ENCODE measurements at places on chromosomes 7 and 10.

DNA sequence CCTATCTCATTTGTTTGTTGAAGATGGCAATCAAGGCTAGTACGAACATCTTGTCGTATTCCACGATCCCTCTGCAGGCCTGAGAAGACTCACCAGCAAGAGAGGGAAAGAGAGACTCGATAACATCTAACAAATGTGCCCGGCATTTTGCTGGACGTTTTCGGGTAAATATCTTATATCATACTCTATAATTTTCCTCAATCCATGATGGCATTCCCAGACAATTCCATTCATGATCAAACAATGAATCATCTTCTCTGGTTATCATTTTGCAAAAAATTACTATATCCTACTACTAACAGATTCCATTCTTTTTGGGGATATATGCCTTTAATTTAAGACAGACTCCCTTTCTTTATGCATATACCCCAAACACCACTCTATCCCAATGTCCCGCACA is 118.1 kb downstream of the TYW1B start:
- no peak for DNase-seq

DNA sequence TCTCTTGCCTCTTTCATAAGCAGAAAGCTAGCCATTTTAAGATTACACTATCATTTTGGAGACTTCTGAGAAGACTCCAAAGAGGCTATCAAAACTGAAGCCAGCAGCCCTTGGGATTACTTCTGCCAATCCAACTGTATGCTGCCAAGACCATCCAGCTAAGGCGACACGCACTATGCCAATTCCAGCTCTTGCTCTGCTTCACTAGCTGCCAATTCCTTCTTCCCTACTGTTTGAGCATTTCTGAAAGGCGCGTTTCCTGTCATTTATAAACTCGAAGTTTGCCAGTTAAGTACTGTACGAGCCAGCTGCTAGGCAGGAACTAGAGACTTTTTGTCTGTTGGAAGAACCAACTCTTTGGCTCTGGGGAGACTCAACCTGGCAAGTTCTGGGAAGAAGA is 36.5 kb downstream of the MALSU1 start:
- DNase-seq, result no peak

- no peak for DNase-seq
Measured at GRCh38 chr7:43072530-43072929, 39.9 kb upstream of the HECW1 start.

GRCh38 chr10:4073912-4074311 is 288.9 kb upstream of the KLF6 start:
- DNase-seq, result no peak

DNA sequence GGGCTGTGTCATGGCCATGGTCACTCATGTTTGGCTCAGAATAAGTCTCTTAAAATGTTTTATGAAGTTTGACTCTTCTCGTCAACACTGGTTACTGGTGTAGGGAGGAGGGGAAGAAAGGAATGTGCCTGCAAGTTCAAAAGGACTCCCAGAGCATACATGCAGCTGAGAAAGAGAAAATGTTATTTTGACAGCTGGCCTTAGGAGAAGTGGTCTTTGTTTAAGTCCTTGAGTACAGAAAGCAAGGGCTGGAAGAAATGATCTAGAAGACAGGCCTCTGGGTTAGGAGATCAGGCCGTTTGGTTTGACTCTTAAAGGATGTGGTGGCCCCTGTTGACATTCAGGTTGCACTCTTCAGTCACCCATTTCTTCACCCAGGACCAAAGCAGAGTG is 245.5 kb downstream of the REEP3 start:
- DNase-seq, result no peak

Data from NCI-H1092 treated with DMSO at 0.1 percent for 48 hours (cell line).